ENCODE measurements at places on chromosomes 7 and 10.

GRCh38 chr10:132793871-132794849 is 8.2 kb upstream of the NKX6-2 start:
- DNase-seq = peak; percentile 47

- no peak for DNase-seq
Observed at GRCh38 chr7:2944739-2945138, 98.9 kb downstream of the CARD11 start.

- DNase-seq = no peak
Observed at GRCh38 chr7:116305485-116306408, 95.4 kb downstream of the TES start.

DNA sequence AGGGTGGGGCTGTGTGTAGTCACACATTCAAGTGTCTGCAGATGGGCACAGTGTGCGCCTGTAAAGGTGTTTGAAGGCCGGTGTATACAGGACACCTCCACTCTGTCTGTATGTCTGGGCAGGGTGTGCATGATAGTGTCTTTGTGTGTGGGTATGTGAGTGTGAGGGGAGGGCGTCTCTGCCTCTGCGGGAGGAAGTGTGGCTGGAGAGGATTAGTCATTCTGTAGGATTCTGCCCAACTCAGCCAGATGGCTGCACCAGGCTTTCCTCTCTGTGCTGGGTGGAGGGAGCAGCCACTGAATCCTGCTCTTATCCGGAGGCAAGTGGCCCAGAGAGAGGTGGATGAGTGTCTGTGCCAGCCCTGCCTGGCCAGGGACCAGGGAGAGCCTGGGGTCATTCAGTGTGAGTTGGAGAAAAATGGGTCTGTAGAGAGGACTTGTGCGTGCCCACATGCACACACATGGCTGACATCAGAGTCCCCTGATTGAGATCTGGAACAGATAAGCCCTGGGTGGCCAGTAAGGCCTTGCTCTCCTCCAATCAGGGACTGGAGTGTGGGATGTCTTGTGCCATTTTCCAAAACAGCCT is 1.7 kb downstream of the SFXN3 start:
- no peak for DNase-seq

DNA sequence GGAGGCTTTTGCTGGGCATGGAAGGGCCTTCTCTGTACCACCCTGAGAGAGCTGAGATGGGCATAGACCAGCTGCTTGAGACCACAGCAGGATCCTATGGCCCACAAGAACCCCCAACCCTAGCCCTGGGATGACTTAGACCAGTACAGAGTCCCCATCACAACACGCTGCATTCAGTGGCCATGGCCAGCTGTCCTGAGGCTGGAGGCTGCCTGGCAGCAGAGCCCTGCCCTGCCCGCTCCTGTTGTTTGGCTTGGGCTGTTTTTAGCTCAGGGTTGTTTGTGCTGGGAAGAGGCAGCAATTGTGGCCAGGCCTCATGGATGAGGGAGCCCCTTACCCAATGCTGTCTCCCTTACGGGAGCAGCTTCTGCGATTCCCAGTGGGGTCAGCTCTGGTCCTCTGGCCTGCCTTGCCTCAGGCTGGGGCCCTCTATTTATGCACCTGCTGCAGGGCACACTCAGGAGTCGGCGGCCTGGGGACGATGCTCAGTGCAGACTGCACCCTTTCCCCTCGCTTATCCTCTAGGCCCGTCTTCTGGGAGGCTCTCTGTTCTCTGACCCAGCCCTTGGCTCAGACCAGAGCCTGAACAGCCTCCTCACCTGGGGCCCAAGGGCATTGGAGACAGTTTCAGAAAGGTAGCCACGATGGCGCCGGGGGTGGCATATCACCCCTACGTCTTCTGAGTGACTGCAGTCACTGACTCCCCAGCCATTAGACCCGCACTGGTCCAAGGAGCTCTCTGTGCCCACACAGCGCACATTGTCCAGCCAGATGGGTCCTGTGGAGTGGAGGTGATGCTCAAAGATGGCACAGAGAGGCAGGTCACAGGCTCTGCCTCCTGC is 6.3 kb downstream of the LOXL4 start:
- no peak for DNase-seq

DNA sequence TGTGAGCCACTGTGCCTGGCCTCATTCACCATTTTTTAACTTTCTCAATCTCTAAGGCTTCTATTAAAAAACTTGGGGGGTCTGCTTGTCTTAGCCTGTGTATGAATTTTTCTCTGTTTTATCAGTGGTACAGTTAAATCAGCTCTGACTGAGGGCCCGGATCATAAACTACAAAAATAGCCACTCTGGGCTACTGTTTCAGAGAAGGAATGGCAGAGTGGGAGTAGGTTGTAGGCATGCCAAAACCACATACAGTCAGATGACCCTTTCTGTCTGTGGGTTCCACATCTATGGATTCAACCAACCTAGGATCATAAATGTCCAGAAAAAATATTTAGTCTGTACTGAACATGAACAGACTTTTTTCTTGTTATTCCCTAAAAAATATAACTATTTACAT is 21.3 kb downstream of the TBC1D12 start:
- DNase-seq = no peak

DNA sequence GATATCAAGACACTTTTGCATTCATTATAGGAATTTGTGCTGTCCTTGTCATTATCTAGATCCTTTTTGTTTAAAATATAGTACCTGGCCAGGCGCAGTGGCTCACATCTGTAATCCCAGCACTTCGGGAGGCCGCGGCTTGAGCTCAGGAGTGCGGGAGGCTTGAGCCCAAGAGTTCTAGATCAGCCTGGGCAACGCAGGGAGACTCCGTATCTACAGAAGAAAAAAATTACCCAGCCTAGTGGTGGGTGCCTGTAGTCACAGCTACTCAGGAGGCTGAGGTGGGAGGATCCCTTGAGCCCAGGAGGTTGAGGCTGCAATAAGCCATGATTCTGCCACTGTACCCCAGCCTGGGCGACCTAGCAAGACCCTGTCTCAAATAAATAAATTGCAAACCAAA is 621 bp upstream of the MORN4 start:
- DNase-seq = no peak

DNA sequence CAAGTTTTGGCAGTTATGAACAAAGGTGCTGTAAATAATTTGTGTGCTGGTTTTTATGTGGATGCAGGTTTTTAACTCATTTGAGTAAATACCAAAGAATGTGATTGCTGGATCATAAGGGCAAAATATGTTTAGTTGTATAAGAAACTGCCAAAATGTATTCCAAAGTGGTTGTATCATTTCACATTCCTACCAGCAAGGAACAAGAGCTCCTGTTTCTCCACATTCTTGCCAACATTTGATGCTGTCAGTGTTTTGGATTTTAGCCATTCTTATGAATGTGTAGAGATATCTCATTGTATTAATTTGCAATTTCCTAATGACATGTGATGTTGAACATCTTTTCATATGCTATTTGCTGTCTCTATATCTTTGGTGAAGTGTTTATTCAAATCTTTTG is 207.3 kb upstream of the LRGUK start:
- no peak for DNase-seq

- DNase-seq = no peak
Observed at GRCh38 chr7:120583899-120584586, 273.9 kb downstream of the TSPAN12 start.

DNA sequence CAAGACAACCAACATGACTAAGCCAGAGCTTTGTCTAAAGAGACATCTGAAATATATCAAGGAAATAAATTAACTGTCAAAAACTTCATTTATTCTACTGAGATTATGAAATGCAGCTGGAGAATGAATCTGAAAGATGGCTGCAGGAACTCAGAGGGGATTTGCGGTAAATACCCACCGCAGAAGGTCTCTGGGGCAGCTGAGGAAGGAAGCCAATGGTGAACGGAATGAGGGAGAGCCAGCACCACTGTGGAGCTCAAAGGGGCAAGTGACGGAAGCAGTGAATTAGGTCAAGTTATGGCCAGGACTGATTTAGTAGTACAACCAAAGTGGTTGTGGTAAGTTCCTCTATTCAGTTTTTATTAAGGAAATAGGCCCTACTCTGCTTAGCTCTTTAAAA is 215.3 kb upstream of the GLI3 start:
- DNase-seq = no peak

GRCh38 chr7:104968648-104969047 is 45.4 kb upstream of the KMT2E start:
- DNase-seq = no peak

- DNase-seq = no peak
Observed at GRCh38 chr10:43260911-43261577, 5.8 kb downstream of the RASGEF1A start.

DNA sequence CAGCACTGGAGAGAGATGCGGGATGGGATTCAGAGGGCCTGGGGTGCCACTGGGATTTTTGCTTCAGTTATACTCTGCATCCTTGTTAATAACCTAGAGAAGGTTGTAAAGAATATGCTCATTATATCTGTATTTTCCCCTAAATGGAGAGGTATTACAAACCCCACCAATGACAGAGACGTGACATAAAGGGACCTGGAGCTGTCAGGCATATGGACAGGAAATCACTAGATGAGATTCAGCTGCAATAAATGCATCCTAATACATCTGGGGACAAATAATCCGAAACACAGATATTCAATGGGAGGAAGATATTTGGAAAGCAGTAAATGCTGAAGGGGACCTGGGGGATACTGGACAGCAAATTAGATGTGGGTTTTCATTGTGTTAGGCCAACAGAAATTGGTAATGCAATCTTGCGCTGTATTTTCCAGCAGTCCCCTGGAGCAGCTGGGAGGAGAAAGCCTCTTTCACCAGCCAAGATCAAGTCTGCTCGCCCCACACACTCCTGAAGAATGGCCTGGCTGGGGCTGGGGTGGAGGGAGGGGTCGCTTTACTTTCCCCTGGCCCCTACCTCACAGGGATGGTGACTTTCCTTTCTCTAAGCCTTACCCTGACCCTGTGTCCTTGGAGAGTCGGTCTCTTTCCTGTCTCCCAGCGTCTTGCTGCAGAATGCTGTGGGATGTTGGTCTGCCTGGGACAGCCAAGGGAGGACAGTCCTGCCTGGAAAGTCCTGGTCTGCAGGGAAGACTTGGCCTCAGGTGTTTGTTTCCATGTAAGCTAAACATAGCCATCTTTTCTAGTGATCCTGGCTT is 653.8 kb downstream of the LRMDA start:
- DNase-seq = no peak

GRCh38 chr7:29464753-29465152 is 98.9 kb upstream of the PRR15 start:
- no peak for DNase-seq

GRCh38 chr7:104150470-104150869 is 57.3 kb downstream of the ORC5 start:
- DNase-seq = no peak

- no peak for DNase-seq
Observed at GRCh38 chr10:73446926-73447325, 13.6 kb upstream of the MSS51 start.

DNA sequence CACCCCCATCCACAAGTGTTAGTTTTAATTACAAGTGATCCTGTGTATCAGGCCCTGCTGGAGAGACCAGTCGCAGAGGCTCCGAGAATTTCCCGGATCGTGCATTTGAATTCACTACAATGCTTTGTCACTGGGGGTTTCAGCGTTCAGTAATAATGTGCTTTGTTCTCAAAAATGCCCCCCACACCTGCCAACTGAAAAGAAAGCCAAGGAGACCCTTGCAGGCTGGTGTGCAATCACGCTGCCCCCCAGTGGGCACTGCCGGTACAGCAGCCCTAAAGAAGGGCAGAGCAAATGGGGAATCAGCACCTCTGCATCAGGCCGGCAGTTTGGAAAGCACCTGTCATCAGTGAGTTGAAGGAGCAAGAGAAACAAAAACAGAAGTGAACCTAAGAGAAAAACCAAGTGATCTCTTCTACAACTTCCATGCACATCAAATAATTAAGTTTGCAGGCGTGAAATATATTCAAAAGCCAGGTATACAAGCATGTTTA is 177.6 kb downstream of the PARD3 start:
- DNase-seq = peak; percentile 64

GRCh38 chr10:66102756-66103155 is 823.1 kb upstream of the LRRTM3 start:
- no peak for DNase-seq

DNA sequence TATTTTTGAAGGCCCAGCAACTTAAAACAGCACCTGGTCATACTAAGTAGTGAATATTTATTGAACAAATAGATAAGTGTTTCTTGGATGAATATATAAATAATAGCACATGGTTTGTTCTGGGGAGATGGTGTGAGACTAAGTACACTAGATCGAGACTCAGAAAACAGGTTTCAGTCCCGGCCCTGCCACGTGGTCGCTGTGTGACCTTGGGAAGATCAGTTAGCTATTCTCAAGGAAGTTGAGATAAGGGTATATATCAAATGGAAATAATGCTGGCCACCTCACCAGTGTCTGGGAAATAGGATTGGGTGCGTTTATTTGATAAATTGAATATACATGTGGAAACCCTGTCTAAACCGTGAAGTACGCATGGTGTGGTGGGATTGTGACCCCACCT is 354.6 kb downstream of the SDK1 start:
- no peak for DNase-seq

DNA sequence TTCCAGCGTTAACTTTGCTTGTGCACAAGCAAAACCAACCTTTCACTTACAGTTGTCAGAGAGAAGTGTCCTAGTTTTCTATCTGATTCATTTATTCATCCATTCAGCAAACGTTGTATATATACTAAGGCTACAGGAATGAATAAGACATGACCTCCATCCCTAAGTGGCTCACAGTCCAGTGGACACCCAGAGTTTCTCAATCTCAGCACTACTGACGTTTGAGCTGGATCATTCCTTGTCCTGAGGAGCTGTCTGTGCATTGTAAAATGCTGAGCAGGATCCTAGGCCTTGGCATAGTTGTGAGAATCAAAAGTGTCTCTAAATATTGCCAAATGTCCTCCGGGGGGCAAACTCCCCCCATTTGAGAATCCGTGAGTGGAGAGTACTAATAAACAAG is 166.7 kb upstream of the PRKCQ start:
- DNase-seq = no peak

DNA sequence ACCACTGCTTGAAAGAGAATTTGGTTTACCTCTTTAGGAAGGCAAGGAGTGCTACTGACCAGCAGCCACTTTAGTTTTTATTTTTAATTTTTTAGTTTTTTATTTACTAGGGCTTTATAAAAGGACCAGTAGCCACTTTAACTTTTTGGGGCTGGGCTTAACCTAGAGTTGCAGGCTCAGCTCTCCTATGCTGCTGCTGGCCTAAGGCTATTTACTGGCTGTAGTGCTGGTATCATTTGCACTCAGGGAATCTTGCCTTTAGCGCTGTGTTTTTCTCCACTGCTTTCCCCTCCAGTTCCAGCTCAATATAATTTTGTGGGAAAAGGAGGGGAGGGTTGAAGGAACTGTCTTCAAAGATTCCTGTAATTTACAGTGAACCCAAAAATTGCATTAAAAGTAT is 13.4 kb downstream of the HPS1 start:
- no peak for DNase-seq

GRCh38 chr7:99404977-99405320 is 3.4 kb downstream of the PDAP1 start:
- DNase-seq = no peak

DNA sequence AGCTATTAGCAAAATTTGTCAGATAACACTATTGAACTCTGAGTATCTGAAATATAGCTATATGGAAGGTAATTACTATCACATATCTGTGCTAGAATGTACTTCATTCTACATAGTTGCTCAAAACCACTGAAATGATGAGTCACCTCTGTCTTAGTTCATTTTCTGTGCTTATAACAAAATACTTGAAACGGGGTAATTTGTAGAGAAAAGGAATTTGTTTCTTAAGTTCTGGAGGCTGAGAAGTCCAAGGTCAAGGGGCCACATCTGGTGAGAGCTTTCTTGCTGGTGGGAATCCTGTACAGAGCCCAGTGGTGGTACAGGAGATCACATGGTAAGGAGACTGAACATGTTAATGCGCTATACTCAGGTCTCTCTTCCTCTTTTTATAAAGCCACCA is 41.9 kb upstream of the TNKS2 start:
- no peak for DNase-seq
